Left kidney (tissue), 8 donors: ENCODE measurements at places on chromosomes 2 and 18. TPM values are rescaled to one million over a fixed set of nuclear protein-coding genes. Genes with fewer than 3 reads are reported as not detected.

The UBR3 gene
- polyA plus RNA-seq: 48.3 TPM

The ACOXL gene
- polyA plus RNA-seq: 1.1 TPM

DNA sequence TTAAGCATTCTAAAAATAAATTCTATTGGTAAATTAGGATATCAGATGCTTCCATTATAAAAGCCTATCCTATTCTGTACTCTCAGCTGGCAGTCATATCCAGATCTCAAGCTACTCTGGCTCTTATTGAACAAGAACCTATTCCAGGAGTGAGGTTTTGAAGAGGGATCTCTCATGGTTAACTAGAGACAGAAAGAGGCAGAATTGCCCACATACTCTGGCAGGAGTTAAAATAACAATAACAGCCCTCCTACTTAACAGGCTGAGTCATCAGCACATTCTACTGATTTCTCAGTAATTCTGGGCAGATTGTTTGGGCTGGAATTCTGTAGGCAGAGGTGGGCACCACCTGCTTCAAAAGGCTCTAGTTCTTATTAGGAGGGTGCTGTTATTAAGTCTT lies 142.0 kb upstream of the UNC80 start:
- no peak for DNase-seq

DNA sequence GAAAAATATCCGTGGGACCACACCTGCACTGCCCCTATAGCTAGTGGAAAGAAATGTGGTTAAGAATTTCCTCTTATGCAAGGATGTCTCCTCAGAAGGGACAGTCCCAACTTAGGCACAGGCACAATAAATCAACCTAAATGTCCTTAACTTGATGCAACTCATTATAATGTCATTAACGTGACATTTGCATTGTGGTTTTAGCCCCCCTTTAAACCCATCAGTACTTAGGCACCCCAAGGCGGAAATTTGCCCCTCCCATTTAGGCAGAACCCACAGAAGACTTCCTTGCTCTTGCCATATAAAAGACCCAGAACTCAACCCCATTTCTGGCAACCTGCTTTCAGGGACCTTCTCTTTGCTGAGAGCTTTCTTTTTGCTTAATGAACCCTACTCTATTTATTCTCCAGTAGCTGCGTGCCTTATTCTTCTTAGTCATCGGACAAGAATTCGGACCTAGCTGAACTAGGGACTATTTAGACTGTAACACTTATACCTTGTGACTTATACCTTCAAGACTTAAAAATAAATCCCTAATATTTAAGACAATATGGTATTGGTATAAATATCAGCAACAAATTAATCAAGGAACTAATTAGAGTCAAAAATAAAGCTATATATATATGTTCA lies 1281.6 kb upstream of the TMEFF2 start:
- no peak for DNase-seq

The DPYSL5 gene
- polyA plus RNA-seq: 6.8 TPM

GRCh38 chr18:48194591-48195181 lies 214.5 kb downstream of the ZBTB7C start:
- DNase-seq: no peak
